ENCODE measurements at places on chromosomes 5 and 9.

GRCh38 chr5:38845526-38846378, at the start of gene OSMR:
OSMR (plus strand) TSS chr5:38846012; CDS start chr5:38869045, 23,033 bp downstream.
- H3K27me3 ChIP-seq: no peaks in the 10 kb centered on the region
- peaks cover 25% of the 10 kb centered on the region for H3K36me3 ChIP-seq
- peak within 1 kb of the TSS; percentile 98 for H3K27ac ChIP-seq

GRCh38 chr9:124897570-124898460, 35.9 kb downstream of the ARPC5L start:
- DNase-seq: no peak
- no peak overlapping the region for H3K4me3 ChIP-seq
- peaks cover 23% of the 10 kb centered on the region for H3K36me3 ChIP-seq
- H3K27ac ChIP-seq: no peak overlapping the region

DNA sequence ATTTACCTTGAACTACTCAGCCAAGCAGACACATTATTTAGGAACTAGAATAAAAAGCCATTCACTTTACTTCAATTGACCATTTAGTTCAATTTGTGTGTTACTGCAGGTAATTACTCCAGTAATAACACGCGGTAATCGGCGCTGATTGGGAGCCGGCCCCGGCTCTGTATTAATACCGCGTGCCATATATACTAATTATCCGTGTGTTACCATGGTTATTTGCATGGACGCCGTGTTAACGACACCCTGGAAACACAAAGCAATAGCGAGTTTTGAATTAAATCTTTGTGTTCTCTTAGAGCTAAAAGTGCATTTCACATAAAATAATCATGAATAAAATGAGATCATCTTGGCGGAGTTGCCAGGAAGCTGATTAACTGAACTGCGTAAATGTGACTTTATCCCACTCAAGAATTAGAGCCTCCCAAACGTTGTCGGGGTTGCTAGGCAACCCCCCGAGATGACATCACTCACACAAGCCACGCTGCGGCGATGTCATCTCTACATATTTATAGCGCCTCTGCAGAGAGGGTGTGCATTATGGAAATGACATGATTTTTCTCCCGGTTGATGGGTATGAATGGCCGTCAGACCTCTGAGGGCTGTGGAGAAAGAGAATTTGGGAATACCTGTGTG, 41.4 kb upstream of the RNU6ATAC start:
- H3K4me3 ChIP-seq: no peak overlapping the region
- H3K27ac ChIP-seq: no peak overlapping the region
- no peaks in the 10 kb centered on the region for H3K36me3 ChIP-seq
- peak; percentile 15 for DNase-seq
- H3K27me3 ChIP-seq: peaks cover 38% of the 10 kb centered on the region
- peaks cover 14% of the 10 kb centered on the region for H3K4me1 ChIP-seq

- no peaks in the 10 kb centered on the region for H3K36me3 ChIP-seq
- DNase-seq: no peak
These were observed 54.9 kb downstream of the ADGRV1 start for GRCh38 chr5:90613459-90613858.

DNA sequence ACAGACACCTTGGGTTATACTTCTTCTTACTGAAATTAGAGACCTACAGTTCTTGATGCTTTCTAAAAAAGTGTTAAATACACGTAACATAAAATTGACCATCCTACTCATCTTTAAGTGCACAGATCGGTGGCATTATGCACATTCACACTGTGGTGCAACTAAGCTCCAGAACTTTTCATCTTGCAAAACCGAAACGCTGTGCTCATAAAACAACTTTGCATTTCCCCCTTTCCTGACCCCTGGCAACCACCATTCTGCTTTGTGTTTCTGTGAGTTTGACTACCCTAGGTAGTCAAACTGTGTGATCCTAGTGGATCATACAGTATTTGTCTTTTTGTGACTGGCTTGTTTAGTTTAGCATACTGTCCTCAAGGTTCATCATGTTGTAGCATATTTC, 3.9 kb downstream of the MVB12B start:
- no peak for DNase-seq
- H3K4me1 ChIP-seq: peaks cover 8% of the 10 kb centered on the region
- H3K4me3 ChIP-seq: no peak overlapping the region
- peaks cover 3% of the 10 kb centered on the region for H3K36me3 ChIP-seq
- H3K27me3 ChIP-seq: peaks cover 2% of the 10 kb centered on the region
- no peak overlapping the region for H3K27ac ChIP-seq

DNA sequence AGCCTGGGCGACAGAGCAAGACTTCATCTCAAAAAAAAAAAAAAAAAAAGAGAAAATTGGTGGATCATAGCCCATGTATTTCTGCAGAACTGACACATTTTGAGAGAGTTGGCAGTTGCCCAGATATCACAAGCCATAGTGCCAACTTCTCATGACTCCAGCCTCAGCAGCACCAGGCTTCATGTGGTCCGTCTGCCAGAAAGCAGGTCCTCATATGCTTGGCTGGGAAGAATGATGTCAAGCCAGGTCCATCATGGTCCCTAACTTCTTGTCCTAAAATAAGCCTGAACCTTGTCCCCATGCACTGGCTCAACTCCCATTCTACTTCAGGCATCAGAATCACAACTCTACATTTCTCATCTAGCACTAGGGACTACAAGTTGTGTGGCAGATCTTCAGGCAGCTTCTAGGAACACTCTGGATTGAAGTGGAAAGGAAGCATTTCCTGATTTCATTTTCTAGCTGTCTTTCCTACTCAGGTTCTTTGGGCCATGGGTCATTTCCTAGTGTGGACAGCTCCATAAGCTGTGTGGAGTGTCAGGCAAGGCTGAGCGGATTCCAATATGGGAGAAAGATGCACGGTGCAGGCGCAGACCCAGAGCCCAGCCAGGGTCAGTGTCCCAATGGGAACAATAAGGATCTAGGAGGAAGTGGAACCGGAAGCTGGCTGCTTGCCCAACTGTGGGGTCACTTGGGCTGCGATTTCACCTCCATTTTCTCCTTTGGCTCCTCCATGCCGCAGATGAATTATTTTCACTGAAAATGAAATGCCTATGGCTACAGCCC, 90.1 kb downstream of the LMNB1 start:
- H3K27me3 ChIP-seq: no peaks in the 10 kb centered on the region
- no peak overlapping the region for H3K27ac ChIP-seq
- peaks cover 5% of the 10 kb centered on the region for H3K36me3 ChIP-seq
- peaks cover 23% of the 10 kb centered on the region for H3K4me1 ChIP-seq

Data from HFFc6 (cell line).